Stimulated activated CD4-positive, alpha-beta T cell treated with anti-CD3 and anti-CD28 coated beads, TNF-alpha, amount 100 ng/mL, for 4 hours (primary cell): ENCODE measurements at places on chromosomes 13 and 19.

DNA sequence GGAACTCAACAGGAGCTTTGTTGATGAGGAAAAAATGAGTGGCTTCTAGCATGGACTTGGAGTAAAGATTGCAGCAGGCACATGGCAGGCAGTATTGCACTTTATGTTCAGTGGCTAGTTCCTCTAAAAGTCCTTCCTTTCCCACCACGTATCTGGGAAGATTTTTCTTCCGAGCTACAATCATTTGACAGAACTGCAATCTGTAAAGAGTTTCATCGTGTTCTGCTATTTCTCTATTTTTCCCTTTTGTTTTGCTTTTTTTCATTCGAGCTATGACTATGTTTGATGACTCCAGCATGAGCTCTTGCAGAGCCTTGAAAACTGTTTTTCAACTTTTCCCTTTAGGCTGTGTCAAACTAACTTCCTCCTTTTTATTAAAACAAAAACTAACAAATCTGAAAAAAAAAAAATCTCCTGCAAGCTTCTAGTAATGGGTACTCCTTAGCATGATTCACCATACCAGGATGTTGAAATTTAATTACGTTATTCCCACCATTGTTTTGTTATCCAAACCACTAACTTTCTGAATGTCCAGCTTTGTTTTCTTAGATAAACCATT is 12.3 kb downstream of the CLDN10 start:
- DNase-seq = no peak

DNA sequence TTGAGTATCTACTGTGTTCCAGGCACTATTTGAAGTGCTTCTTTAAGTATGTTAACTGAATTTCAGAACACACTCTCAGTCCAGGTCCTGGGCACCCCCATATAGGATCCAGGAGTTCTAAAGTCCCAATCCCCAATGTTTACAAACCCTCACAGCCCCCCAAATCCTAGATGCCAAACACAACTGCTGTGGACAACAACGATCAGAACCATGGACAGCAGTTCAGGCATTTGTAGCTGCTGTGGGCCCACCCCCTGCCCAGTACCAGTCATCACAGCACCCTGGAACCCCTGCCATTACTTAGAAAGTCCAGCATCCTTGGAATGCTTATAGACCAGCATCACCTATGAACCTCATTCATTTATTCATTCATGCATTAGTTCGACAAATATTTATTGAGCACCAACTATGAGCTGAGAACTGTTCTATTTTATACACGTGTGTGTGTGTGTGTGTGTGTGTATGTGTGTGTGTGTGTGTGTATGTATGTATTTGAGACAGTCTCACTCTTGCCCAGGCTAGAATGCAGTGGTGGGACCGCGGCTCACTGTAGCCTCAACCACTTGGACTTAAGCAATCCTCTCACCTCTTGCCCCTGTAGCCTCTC is 19.3 kb upstream of the SDHAF1 start:
- no peak for DNase-seq

DNA sequence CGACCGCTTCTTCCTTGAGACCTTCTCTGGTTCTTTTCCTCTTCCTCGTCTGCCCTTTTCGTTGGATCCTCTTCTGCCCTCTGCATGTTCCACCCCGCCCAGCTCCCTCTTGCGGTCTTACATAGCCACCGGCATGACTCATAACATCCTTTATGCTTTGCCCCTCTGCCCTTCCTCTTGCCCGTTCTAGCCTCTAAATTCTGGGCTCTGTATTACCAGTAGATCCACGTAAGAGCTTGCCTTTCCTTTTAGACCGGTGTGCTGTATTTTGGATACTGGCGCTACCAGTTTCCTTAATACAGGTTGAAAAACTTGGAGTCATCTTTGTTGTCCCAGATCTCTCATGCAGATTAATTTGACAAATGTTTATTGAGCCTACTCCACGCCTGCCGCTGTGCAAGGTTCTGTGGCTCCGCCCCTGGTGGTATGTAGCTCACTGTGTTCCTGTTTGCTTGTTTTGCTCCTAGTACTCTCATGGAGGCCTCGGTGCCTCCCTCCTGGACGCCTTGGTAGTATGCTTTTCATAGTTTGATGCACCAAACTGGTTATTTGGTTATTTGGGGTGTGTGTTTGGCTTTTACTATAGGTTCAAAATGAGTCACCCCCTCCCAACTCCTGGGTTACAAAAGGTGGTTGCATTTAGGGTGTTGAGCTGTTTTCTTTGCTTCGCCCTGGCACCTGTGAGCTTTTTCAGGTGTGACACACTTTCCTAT is 1.7 kb downstream of the GTF3A start:
- peak; percentile 68 for DNase-seq

GRCh38 chr19:29952177-29952576 is 10.1 kb downstream of the URI1 start:
- no peak for DNase-seq

GRCh38 chr19:34276614-34277013 is 22.3 kb downstream of the GARRE1 start:
- DNase-seq = no peak

DNA sequence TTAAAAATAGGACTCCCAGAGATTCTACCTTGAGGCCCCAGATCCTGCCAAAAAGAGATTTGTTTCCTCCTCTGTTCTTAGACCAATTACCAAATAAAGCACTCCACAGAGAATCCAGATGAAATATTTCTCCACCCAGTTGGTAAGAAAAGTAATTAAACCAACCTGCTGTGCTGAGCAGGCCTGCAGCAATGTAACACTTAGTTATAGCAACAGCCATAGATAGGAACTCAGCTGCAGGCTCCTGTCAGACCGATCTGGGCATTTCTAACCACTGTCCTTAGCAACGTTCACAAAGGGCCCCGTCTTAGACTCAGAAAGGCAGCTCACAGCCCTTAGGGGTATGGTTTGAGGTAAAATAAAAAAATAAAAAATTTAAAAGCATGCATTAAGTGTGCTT is 271.1 kb downstream of the KCNRG start:
- DNase-seq = no peak

- DNase-seq = no peak
These were observed 19.2 kb downstream of the SIGLEC8 start for GRCh38 chr19:51439021-51439465.

- DNase-seq = no peak
These were observed 475.8 kb upstream of the PCDH20 start for GRCh38 chr13:61891401-61891800.

- peak; percentile 38 for DNase-seq
These were observed 394.3 kb downstream of the FOXO1 start for GRCh38 chr13:40271931-40272775.

- DNase-seq = no peak
These were observed 628 bp downstream of the MRPL34 start for GRCh38 chr19:17306285-17306714.

DNA sequence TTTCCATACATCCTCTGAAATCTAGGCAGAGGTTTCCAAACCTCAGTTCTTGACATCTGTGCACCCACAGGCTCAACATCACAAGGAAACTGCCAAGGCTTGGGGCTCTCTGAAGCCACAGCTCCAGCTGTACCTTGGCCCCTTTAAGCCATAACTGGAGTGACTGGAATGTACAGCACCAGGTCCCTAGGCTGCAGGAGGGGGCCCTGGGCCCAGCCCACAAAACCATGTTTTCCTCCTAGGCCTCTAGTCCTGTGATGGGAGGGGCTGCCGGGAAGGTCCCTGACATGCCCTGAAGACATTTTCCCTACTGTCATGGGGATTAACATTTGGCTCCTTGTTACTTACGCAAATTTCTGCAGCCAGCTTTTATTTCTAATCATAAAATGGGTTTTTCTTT is 1093.0 kb upstream of the PCDH9 start:
- DNase-seq = no peak

- DNase-seq = no peak
These were observed 13.3 kb downstream of the KATNAL1 start for GRCh38 chr13:30294004-30294403.

DNA sequence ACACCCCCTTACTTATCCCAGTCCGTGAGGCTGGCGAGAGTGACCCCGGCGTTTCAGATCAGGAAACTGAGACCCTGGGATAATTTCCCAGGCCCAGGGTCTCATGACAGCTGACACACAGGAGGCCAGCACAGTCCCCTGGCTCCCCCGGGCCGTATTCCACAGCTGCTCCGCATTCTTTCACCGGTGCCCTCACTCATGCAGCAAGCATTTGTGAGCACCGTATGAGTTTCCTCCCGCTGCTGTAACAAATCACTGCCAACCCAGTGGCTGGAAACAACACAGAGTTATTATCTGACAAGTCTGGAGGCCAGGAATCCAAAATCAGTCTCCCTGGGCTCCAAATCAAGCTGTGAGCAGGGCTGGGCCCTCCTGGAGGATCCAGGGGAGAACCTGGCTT is 21.3 kb downstream of the GADD45B start:
- DNase-seq = no peak

- no peak for DNase-seq
These were observed 4.6 kb downstream of the SMARCA4 start for GRCh38 chr19:10965398-10965797.

DNA sequence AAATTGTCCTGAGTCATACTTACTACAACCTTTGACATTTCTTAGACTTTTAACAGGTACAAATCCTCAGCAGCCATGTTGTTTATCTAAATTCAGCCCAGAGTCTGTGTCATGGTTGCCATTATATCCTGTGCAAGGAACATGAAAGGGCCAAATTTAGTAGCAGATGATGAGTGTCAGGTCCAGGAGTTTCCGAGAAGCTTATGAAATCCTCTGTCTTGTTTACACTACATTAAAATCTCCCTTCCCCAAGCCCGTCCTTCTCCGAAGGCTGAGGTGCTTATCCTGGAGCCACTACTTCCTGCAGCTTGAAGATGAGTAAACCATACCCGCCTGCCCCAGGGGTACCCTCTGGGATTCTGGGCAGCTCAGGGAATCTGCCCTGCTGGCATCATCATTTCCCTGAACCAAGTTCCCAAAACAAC is 102.6 kb upstream of the SERP2 start:
- no peak for DNase-seq

DNA sequence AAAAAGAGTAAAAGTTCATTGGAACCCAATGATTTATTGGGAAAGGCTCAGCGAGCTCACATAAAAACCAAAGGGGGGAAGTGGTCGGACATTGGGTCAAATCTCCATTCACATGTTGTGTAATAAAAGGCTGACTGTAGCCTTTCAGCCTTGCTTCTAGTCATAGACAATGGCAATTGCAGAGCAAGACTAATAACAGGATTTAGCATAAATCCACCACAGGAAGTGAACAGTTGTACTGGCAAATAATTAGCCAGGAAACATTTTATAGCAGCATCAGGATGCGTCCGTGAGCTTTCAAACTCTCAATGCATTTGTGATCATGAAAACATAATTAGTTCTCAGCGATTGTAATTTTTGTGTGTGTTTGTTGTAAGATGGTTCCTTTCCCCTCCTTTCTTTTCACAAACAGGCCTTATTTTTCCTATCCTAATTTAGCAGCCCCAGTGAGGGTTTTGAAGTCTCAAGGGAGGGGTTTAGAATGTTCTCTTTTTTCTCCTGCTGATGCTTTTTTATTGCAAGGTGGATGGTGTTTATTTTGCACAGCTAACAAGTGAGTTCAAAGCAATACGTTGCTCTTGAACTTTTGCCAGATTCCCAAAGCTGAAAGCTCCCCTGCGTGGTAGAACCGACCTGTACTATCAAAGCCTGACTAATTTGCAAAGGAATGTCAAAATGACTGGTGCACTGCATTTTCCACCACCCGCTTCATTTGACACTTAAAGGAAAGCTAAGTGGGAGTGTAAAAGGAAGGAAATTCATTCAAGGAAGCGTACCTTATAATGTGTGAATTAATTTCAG is 105.6 kb downstream of the SPRY2 start:
- DNase-seq = no peak

GRCh38 chr19:50908336-50908735 is 2.9 kb downstream of the KLK4 start:
- DNase-seq = no peak

DNA sequence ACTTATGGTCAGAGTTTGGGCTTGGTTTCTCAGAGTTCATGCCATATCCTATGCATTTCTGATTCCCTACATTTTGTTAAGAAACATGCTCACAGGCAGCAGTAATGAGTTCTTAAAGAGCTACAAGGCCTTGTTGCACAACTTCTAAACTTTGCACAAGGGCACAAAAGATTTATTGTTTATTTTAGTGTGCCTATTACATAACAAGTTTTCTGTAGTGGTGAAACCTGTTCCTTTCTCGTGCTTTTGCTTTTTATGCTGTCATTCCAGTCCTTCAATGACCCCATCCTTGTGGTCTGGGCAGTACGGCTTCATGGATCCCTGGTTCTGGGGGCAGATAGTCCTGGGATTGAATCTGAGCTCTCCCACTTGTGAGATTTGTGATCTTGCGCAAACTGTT is 17.8 kb downstream of the ZNF507 start:
- no peak for DNase-seq

- DNase-seq = no peak
These were observed 2662.4 kb upstream of the PCDH20 start for GRCh38 chr13:64078025-64078424.

- DNase-seq = no peak
These were observed 838 bp downstream of the AKAP11 start for GRCh38 chr13:42272804-42273175.

DNA sequence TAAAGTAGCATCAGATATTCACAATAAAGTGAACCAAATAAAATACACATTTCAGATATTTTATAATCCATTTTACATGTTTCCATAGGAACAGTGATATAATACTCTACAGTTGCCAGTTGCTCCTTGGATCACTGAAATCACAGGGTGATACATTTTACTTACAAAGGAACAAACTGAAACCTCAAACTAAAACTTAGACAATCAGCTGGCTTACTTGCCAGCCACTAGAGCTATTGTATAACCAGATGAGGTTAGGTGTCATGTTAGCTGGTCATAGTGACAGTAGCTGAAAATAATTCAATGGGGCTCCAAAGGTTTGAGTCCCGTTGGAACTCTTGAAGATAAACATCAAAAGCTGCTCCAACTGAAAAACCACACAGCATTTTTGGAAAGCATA is 274.6 kb downstream of the ITGBL1 start:
- DNase-seq = no peak

DNA sequence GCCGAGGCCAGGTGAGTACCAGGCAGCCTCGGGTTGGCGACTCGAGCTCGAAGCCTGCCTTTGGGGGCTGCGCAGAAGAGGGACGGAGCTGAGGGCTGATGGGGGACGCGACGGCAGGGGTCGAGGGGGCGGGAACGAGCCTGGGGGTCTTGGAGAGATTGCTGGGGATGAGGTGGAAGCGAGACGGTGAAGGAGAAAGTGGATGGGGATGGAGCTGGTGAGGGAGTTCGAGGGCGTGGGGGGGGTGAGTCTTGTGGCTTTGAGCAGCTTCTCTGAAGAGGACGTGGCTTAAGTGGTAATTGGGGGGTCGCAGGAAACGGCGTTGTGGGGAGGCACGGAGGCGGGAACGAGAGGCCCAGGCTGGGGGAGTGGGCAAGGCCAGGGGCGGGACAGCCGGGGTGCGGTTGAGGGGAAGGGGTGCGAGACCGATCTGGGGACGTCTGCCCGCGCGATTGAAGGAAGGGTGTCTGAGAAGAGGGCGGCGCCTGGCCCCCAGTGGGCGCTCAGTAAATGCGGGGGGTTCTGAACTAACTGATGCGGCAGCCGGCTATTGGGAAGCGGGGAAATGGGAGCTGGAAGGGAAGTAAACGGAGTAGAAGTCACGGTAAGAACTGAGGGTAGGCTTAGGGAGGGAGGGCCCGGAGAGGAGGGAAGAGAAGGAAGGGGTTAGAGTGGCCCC is 426 bp downstream of the MYO9B start:
- peak; percentile 26 for DNase-seq

- DNase-seq = no peak
These were observed 435.1 kb downstream of the ZNF536 start for GRCh38 chr19:30807278-30807677.

GRCh38 chr13:45119469-45119990 is 780 bp upstream of the GTF2F2 start:
- DNase-seq = peak; percentile 28

GRCh38 chr19:2482354-2483038 is 6.6 kb downstream of the GADD45B start:
- no peak for DNase-seq

GRCh38 chr13:78409172-78409571 is 194.2 kb downstream of the POU4F1 start:
- DNase-seq = no peak
